ENCODE measurements at places on chromosomes 16 and 17.

GRCh38 chr16:2424061-2425007 is 4.9 kb upstream of the CCNF start:
- DNase-seq, result no peak

DNA sequence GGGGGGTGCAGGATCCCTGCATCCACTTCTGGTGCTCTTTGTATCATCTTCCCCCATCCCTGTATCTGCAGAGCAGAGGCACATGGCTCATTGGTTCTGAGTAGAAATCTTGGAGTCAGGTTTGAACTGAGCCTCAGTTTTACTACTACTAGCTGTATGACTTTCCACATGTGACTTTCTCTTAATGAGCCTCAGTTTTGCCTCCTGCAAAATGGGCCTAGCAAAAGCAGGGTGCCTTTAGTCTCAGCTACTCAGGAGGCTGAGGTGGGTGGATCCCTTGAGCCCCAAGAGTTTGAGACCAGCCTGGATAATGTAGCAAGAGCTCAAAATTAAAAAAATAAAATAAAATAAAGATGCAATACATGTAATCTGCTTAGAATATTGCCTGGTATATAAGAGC is 81.4 kb downstream of the SDR42E1 start:
- DNase-seq, result no peak

DNA sequence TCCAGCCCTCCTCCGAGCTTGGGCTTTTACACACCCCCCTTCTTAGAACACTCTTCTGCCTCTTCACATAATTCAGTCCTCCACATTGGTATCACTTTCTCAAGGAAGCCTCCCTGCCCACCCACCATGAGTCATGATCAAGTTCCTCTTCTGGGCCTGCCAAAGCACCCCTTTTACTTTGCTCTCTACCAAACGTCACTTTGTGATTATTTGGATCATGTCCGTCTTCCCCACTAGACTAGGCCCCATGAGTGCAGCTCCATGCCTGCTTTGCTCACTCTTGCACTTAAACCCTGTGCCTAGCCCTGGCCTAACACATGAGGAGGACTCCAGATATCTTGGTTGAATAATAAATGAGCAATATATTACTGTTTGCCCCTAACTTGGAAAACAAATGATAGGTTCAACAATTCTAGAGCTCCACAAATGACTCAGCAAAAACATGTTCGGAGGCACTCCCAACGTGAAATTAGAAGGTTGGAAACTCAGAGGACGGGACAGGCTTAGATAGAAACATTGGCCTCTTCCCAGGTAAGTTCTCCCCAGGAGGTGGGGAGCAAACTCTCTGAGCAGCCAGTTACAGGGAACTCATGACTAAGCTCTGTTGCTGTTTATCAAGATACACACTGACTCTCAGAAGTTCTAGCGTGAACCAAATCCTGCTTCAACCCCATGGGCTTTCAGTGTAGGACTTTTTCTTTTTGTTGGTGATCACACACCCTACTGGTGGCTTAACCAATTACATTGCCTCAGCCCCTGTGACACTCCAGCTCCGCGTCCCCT is 28.3 kb downstream of the G6PC1 start:
- DNase-seq, result peak; percentile 84

DNA sequence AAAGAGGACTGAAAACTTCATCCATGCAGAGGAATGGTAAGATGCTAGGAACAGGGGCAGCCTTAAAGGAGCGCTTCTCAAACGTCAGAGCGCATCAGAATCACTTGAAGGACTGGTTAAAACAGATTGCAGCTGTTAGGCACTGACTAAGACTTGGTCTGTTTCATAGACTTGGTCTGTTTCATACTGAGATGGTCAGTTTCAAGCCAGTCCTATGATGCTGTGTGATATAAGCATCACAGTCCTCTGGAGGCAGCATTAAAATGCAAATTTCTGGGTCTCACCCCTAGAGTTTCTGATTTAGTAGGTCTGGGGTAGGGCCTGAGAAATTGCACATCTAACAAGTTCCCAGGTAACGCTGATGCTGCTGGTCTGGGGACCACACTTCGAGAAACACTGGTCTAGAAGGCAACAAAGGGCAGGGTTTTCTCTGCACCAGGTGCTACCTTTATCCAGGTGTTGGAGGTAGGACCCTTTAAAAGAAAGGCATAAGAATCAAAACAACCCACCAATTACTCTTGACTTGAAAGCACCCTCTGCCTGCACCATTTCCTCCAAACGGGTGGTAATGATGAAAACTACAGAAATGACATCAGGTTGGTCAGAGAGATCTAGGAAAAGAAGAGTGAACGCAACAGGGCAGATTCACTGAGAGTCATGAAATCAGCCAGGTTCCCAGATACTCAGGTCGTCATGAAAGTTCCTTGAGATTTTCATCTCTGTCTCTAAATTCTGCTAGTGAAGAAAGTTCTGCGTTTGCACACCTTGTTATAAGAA is 95.0 kb upstream of the RCVRN start:
- no peak for DNase-seq

GRCh38 chr16:29983420-29984136 is 9.9 kb downstream of the TAOK2 start:
- DNase-seq, result no peak

GRCh38 chr17:41404024-41404671 is 6.7 kb upstream of the KRT31 start:
- peak; percentile 99 for DNase-seq

All from A172 (cell line).